GM23338 (cell line): ENCODE measurements at places on chromosomes 5 and 9. TPM values are rescaled to one million over a fixed set of nuclear protein-coding genes. Genes with fewer than 3 reads are reported as not detected.

DNA sequence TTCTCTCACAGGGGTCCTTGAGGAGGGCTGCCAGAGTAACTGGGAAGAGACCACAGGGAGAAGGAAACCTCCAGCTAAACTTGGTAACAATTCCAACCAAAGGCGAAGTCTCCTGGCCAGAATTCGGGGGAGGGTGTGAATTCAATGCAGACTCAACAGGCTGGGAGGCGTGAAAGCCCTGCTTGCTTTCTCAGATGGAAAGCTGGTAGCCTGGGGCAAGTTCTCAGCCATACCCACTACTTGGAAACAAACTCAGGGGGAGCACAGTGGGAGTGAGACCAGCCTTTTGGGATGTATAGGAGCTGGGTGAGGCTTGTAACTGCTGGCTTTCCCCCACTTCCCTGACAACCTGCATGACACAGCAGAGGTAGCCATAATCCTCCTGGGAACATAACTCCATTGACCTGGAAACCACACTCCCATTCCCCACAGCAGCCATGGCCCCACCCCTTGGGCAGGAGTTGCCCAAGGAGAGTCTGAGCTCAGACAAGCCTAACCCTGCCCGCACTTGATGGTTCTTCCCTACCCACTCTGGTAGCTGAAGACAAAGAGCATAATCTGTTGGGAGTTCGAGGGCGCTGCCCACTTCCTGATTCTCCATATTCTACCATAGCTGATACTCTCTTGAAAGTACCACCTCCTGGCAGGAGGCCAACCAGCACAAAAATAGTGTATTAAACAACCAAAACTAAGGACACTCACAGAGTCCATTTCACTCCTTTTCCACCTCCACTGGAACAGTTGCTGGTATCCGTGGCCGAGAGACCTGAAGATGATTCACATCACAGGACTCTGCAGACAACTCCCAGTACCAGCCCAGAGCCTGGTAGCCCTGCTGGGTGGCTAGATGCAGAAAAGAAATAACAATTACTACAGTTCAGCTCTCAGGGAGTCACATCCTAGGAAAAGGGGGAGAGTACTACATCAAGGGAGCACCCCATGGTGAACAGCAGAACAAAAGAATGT lies 123.8 kb downstream of the FAM170A start:
- no peak for DNase-seq

GRIN1 gene
- 2.1 and 5.5 TPM in 2 replicates for total RNA-seq

DNA sequence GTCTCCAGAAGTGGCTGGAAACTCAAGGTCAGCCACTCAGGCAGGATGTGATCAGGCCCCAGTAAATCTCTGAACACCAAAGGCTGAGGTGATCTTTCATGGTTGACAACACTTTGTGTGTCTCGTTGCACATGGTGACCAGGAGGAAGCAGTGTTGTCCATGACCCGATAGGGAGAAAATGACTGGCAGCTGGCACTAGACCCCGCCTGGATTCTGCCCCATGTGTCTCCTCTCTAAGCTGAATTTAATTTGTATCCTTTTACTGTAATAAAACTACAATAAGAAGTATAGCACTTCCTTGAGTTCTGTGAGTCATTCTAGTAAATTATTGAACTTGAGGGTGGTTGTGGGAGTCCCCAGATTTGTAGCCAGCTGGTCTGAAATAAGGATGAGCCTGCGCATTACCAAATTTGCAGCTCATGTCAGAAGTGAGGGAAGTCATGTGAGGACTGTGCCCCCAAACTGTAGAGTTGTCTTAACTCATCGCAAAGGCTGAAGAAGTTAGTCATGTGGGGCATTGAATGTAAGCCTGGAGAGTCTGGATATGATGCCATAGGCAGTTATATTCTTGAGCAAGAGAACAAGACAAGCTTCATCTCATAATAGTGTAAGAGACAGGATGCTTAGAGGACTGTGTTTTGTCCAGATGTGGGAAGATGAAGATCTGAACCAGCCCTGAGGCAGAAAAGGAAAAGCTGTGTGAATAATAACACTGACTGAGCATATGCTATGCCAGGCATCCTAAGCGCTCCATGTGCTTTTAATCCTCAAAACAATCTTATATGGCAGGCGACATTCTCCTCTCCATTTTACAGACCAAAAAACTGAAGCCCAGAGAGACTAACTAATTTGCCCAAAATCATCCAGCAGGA lies 55.9 kb downstream of the TMEM215 start:
- no peak for DNase-seq

DNA sequence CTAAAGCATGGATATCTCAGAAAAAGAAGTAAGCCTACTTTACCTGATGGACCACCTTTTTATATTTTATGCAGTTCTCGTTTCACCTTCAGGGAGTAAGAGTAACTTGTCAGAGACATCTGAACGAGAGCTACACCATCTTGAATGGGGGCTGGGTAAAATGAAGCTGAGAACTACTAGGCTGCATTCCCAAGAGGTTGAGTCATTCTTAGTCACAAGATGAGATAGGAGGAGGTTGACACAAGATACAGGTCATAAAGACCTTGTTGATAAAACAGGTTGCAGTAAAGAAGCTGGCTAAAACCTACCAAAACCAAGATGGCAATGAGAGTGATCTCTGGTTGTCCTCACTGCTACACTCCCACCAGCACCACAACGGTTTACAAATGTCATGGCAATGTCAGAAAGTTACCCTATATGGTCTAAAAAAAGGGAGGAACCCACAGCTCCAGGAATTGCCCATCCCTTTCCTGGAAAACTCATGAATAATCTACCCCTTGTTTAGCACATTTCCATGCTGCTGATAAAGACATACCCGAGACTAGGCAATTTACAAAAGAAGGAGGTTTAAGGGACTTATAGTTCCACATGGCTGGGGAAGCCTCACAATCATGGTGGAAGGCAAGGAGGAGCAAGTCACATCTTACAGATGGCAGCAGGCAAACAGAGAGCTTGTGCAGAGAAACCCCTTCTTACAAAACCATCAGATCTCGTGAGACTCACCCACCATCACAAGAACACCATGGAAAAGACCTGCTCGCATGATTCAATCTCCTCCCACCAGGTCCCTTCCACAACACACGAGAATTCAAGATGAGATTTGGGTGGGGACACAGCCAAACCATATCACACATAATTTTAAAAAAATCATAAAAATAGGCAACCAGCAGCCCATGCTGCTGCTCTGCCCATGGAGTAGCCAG lies 62.5 kb downstream of the GIN1 start:
- DNase-seq, result no peak

JAKMIP2 gene
- 16.9 and 27.2 TPM in 2 replicates for total RNA-seq

KIF12 gene
- 0.58 and 4.3 TPM in 2 replicates for total RNA-seq

DNA sequence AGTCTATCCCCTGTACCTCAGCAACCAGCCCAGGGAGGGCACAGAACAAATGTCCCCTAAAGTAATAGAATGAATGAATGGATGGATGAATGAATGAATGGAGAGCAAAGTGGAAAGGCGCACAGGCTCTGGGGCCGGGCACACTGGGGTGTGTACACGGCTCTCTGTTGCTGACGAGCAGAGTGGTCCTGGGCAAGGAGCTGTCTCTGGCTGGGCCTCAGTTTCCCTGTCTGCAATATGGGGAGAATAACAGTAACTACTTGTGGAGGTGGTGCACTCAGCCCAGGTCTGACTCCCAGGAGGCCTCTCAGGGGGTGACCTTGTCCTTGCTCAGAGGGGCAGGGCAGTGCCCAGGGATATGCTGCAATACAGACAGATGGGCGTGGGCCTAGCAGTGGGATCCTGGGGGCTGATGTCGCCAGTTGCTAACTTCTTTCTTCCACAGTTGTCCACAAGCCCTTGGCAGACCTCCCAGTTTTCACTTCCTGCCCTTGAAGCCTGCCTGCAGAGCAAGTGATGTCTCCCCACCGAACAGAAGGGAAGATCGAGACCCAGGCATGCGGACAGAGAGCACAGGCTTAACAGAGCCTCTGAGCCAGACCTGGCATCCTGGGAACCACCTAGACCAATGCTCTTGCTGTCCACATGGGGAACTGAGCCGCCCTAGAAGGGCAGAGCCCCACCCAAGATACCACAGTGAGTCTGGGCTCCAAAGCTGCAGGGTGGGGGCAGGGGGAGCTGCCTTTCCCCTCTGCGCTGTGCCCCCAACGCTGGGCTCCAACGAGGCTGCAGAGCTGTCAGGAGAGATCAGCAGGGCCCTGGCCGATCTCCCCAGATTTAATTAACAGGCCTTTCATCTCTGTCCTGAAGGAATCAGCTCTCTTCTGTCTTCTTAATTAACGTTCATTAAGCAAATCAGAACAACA lies 13.6 kb upstream of the LAMC3 start:
- DNase-seq, result peak; percentile 40

- DNase-seq, result no peak
These were observed 26.3 kb downstream of the AHRR start for GRCh38 chr5:347712-348284.
